ENCODE measurements at places on chromosomes 1 and 21. TPM values are rescaled to one million over a fixed set of nuclear protein-coding genes. Genes with fewer than 3 reads are reported as not detected.

Gene ARTN
- total RNA-seq: 0.52 TPM

Gene FCER1G
- total RNA-seq: 3.0 TPM

Gene CELA3B
- total RNA-seq: not detected

Gene EDARADD
- 2.0 TPM for total RNA-seq

Gene C1QB
- total RNA-seq: not detected

Gene SPRR4
- total RNA-seq: not detected

Gene ANGPTL7
- not detected for total RNA-seq

Gene RAB25
- total RNA-seq: not detected

Gene SLC9C2
- not detected for total RNA-seq

Gene OR2T8
- 0.22 TPM for total RNA-seq

Gene C1orf87
- total RNA-seq: not detected

Gene BARHL2
- not detected for total RNA-seq

Gene OR2T3
- not detected for total RNA-seq

Gene CCDC18
- 31.3 TPM for total RNA-seq

Gene KIF17
- total RNA-seq: not detected

Gene TBX19
- 3.1 TPM for total RNA-seq

Gene LORICRIN
- total RNA-seq: not detected

GRCh38 chr1:214317734-214318133 is 36.8 kb downstream of the SMYD2 start:
- H3K4me1 ChIP-seq: peaks cover 5% of the 10 kb centered on the region
- no peak for DNase-seq
- no peak overlapping the region for H3K4me3 ChIP-seq
- H3K36me3 ChIP-seq: peaks cover 16% of the 10 kb centered on the region
- H3K27ac ChIP-seq: no peak overlapping the region
- no peaks in the 10 kb centered on the region for H3K27me3 ChIP-seq

- H3K27ac ChIP-seq: no peak overlapping the region
- no peak overlapping the region for H3K4me3 ChIP-seq
- DNase-seq: no peak
- no peaks in the 10 kb centered on the region for H3K27me3 ChIP-seq
Measured at GRCh38 chr1:231634323-231635013, 7.9 kb downstream of the DISC1 start.

GRCh38 chr1:221606256-221606655 is 135.6 kb downstream of the DUSP10 start:
- no peaks in the 10 kb centered on the region for H3K36me3 ChIP-seq
- no peaks in the 10 kb centered on the region for H3K4me1 ChIP-seq
- no peak for DNase-seq
- H3K4me3 ChIP-seq: no peak overlapping the region
- no peaks in the 10 kb centered on the region for H3K27me3 ChIP-seq

DNA sequence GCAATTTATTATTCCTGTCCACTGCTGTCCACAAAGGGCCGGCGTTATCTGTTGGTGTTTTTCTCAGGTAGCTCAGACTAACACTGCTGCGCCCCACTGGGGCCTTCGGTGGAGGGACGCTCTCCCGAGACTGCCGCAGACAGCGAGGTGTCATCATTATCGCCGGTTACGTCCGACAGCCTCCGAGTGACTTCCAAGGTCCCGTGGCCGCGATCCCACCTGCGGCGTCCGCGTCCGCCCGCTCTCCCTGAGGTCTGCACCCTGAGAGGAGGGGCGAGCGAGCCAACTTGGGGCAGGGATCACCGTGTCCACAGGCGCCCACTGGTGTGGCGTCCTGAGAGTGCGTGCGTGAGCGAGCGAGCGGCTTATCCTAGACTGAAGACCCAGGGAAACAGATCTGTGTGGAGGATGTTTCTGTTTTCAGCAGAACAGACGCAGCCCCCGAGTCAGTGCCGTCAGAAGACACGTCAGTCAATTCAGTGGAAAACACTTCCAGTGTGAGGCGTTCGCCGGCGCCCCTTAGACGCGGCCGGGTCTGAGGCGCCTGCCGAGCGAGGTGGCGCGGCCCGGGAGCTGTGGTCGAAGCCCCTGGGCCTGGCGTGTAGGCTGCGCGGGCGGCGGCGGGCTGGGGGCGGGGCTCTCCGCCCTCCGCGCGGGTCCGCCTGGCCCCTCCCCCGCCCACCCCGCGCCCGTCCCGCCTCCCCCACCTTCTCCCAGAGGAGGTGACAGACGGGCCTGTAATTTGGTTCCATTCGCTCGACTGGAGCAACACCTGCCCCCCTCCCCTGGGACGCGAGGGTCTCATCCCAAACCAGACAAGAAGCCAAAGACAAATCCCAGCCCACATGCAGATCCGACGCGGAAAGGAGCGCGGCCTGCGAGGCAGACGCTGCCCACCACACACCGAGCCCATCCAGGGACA is 12.6 kb downstream of the NHLH2 start:
- no peak for DNase-seq
- peak overlapping the region; percentile 51 for H3K4me3 ChIP-seq
- peaks cover 6% of the 10 kb centered on the region for H3K4me1 ChIP-seq
- H3K36me3 ChIP-seq: peaks cover 2% of the 10 kb centered on the region
- H3K27ac ChIP-seq: peak overlapping the region; percentile 19

DNA sequence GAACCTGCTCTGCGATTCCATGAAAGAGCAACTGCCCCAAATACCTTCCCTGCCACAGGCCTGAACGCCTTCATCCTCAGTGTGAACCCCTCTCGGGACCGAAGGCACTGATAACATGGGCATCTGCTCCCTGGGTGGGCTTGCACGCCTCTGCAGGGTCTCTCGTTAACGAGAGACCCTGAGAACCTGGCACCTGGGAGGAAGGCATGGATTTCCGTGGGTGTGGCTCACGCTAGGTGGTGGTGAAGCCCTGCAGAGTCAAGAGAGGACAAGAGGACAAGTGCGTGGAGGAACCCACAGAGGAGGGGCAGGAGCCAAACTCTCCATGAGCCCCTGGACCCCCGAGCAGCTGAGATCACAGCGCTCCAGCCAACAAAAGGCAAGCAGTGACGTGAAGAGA is 26.8 kb upstream of the COL6A2 start:
- no peak overlapping the region for H3K4me3 ChIP-seq
- DNase-seq: no peak
- no peak overlapping the region for H3K27ac ChIP-seq

- DNase-seq: no peak
- H3K27ac ChIP-seq: peak overlapping the region; percentile 9
- no peak overlapping the region for H3K4me3 ChIP-seq
- H3K36me3 ChIP-seq: no peaks in the 10 kb centered on the region
- H3K27me3 ChIP-seq: peaks cover 9% of the 10 kb centered on the region
- no peaks in the 10 kb centered on the region for H3K4me1 ChIP-seq
Measured at GRCh38 chr1:226560243-226560642, 11.7 kb downstream of the STUM start.

DNA sequence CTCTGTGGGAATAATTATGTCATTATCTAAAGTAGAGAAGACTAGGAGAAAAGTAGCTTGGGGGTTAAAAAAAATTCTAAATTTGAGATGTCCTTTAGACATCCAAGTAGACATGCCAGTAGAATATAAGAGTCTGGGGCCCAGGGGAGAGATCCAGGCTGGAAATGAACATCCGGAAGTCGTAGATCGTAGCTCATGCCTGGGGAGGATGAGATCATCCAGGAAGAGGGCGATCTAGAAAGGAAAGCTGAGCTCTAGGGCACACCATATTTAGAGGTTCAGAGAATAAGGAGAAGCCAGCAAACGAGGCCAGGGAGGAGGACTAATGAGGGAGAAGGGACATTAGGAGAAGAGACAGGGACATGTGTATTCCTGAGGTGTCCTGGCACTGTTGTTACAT is 12.2 kb downstream of the NGF start:
- no peaks in the 10 kb centered on the region for H3K36me3 ChIP-seq
- no peak overlapping the region for H3K27ac ChIP-seq
- no peak overlapping the region for H3K4me3 ChIP-seq
- no peak for DNase-seq
- no peaks in the 10 kb centered on the region for H3K4me1 ChIP-seq
- peaks cover 7% of the 10 kb centered on the region for H3K27me3 ChIP-seq

DNA sequence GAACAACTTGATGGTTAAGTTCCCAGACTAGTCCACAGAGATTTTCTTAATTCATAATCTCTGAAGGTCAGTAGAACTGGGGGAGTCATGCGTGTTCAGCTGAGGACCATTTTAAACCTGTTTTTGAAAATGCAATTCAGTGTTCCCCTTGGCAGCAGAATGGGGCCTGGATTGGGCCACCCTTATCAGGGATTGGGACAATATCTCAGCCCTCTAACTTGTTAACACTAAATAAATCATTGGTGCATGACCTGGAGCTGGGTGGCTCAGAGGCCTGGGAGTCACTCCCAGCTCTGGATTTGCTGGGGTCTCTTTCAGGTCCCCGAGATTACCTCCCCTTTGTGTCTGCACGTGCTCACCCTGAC is 55.3 kb downstream of the MRPS6 start:
- no peak overlapping the region for H3K4me3 ChIP-seq
- H3K27ac ChIP-seq: peak overlapping the region; percentile 89
- H3K4me1 ChIP-seq: peaks cover 84% of the 10 kb centered on the region
- H3K27me3 ChIP-seq: no peaks in the 10 kb centered on the region

GRCh38 chr1:62784509-62785365 is 805 bp downstream of the ATG4C start:
- H3K36me3 ChIP-seq: no peaks in the 10 kb centered on the region
- no peak overlapping the region for H3K27ac ChIP-seq
- no peak overlapping the region for H3K4me3 ChIP-seq
- H3K4me1 ChIP-seq: peaks cover 11% of the 10 kb centered on the region
- H3K27me3 ChIP-seq: peaks cover 13% of the 10 kb centered on the region

GRCh38 chr21:37060296-37060695 is 12.6 kb downstream of the PIGP start:
- H3K27me3 ChIP-seq: no peaks in the 10 kb centered on the region
- DNase-seq: no peak
- H3K27ac ChIP-seq: no peak overlapping the region
- H3K4me1 ChIP-seq: peaks cover 4% of the 10 kb centered on the region
- H3K36me3 ChIP-seq: peaks cover 5% of the 10 kb centered on the region

- no peak for DNase-seq
- H3K4me3 ChIP-seq: no peak overlapping the region
- no peaks in the 10 kb centered on the region for H3K36me3 ChIP-seq
- no peaks in the 10 kb centered on the region for H3K27me3 ChIP-seq
- no peaks in the 10 kb centered on the region for H3K4me1 ChIP-seq
Measured at GRCh38 chr21:39913706-39914305, 46.6 kb downstream of the PCP4 start.

GRCh38 chr1:63731117-63732043 is 42.4 kb upstream of the ROR1 start:
- H3K4me3 ChIP-seq: no peak overlapping the region
- no peak overlapping the region for H3K27ac ChIP-seq
- H3K27me3 ChIP-seq: peaks cover 11% of the 10 kb centered on the region
- DNase-seq: no peak

DNA sequence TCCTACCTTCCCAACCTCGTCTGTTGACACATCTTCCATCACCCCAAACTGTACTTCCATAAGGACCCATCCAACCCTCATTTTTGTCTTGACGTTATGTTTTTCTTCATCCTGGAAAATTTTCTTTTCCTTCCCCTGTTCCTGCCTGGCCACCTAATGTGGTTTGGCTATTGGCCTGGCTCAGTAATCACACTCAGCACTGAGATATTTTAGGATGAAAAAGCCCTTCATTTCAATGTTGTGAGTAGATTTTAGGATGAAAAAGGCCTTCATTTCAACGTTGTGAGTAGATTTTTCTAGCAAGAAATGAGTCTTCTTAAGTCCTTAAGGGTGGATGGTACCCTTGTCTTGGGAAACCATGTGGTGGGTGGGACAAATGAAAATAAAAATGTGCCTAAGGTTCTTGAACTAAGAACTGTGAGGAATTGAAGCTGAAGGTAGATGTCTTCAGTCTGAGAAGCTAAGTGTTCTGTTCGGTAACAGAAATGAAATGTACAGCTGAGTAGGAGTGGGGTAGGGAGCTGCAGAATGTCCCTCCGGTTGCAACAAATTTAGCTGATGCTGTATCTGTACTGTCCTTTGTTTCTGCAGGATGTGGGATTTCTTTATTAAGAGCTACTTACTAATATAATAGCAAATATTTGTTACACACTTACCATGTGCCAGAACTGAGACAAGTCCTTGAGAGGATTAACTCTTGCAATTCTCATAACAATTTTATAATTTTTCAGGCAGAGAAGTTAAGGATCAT is 36.1 kb downstream of the DNTTIP2 start:
- peaks cover 25% of the 10 kb centered on the region for H3K4me1 ChIP-seq
- H3K4me3 ChIP-seq: no peak overlapping the region
- no peak overlapping the region for H3K27ac ChIP-seq

DNA sequence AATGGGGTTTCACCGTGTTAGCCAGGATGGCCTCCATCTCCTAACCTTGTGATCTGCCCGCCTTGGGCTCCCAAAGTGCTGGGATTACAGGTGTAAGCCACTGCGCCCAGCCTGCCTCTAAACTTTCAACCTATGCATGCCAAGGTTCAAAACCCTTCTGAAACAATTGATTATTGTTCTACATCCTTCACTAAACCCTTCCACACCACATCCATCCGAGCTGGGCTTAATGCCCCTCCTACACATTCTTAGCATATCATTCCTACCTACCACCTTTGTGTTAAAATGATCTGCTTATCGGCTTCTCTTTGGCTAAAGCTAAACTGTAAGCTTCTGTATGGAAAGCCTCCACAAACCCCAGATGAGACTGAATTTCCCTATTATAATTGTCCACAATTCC is 40.8 kb upstream of the DOCK7 start:
- H3K27ac ChIP-seq: no peak overlapping the region
- H3K36me3 ChIP-seq: no peaks in the 10 kb centered on the region
- H3K4me3 ChIP-seq: no peak overlapping the region
- H3K4me1 ChIP-seq: peaks cover 6% of the 10 kb centered on the region
- no peak for DNase-seq
- H3K27me3 ChIP-seq: peaks cover 2% of the 10 kb centered on the region

GRCh38 chr1:1304331-1305299 is 3.1 kb downstream of the ACAP3 start:
- no peak for DNase-seq
- peak overlapping the region; percentile 86 for H3K4me3 ChIP-seq
- H3K27ac ChIP-seq: peak overlapping the region; percentile 89
- H3K36me3 ChIP-seq: peaks cover 4% of the 10 kb centered on the region
- H3K4me1 ChIP-seq: peaks cover 25% of the 10 kb centered on the region
- no peaks in the 10 kb centered on the region for H3K27me3 ChIP-seq
